Fibroblast of skin of scalp (primary cell): ENCODE measurements at places on chromosomes 3 and 15.

GRCh38 chr3:117719316-117719926, 1009.8 kb downstream of the TUSC7 start:
- DNase-seq, result peak; percentile 39

GRCh38 chr3:159907828-159908227, 80.8 kb upstream of the IL12A start:
- no peak for DNase-seq

GRCh38 chr3:197709135-197709534, 27.6 kb downstream of the RUBCN start:
- no peak for DNase-seq

- no peak for DNase-seq
These were observed 5.9 kb upstream of the CD47 start for GRCh38 chr3:108096532-108097321.

DNA sequence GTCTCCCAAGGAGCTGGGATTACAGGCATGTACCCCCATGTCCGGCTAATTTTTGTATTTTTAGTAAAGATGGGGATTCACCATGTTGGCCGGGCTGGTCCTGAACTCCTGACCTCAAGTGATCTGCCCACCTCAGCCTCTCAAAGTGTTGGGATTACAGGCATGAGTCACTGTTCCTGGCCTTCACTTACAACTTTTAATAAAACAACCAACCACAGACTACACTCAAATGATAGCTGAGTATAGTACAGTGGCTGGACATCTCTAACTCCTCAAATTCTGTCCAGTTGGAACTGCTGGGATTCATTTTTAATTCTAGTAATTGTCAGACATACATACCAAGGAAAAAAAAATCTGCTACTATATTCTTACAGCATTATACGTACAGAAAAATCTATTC, 71.0 kb downstream of the PBRM1 start:
- DNase-seq, result no peak

- peak; percentile 68 for DNase-seq
These were observed 19.1 kb downstream of the TTC21A start for GRCh38 chr3:39126532-39127071.

- DNase-seq, result no peak
These were observed 72.7 kb upstream of the WDR72 start for GRCh38 chr15:53831907-53832770.

GRCh38 chr3:99842826-99843589, 25.3 kb downstream of the CMSS1 start:
- DNase-seq, result peak; percentile 71

DNA sequence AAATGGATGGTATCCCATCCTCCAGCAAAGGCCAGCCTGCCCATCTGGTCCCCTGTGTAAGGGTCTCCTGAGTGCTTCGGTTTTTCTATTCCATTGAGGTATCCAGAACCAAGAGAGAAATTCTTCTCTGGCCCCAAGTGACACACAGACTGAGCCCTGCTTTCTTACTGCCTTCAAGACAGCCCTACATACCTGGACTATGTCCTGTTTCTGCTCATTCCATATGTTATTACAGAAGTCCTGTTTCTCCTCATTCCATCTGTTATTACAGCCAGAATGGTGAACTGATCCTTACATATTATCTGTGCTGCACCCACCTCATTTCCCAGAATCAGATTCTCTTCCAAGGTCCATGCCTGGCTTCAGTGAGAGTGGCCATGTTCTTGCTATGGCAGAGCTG, 115.2 kb downstream of the DCLK3 start:
- DNase-seq, result peak; percentile 23

- DNase-seq, result peak; percentile 69
These were observed 32.9 kb downstream of the PIK3CA start for GRCh38 chr3:179181021-179181472.

DNA sequence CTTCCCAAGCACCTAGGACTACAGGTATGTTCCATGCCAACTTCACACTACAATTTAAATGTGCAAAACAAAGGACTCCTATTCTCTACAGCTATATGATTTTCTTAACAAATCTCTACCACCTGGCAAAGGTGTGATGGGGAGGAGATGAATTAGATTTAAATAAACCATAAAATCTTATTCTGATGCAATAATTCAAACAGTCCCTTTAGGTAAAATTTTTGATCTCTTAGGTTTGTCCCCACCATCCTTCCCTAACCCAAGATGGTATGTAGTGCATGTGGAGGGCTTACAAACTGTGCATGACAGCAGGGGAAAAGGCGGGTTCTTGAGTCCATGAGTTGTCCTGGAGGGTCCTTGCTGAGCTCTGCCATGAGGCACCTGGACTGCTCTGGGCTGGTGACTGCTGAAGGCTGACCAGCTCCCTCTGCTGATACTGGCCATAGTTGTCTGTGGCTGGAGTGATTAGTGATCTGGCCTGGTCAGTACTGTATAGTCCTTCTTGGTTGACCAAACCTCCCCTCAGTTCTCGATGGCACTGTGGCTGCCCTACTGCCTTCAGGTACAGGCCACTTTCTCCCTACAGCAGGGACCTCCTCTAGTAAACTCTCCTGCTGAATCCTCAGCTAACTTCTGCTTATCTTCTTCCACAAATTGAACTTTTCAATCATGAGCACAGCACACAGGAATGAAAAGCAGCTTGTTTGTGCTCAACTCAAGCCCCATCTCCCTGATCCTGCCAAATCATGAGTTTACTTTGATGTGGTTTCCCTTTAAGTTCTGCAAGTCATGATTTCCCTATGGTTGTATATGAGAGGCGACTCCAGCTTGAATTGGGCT, 30.1 kb downstream of the CFAP161 start:
- DNase-seq, result peak; percentile 78

- DNase-seq, result no peak
These were observed 24.8 kb downstream of the SERP1 start for GRCh38 chr3:150521463-150521862.

- DNase-seq, result peak; percentile 76
These were observed 81.6 kb downstream of the LRRC49 start for GRCh38 chr15:70974004-70974832.

- no peak for DNase-seq
These were observed 812 bp upstream of the SEC62 start for GRCh38 chr3:169965562-169966427.

DNA sequence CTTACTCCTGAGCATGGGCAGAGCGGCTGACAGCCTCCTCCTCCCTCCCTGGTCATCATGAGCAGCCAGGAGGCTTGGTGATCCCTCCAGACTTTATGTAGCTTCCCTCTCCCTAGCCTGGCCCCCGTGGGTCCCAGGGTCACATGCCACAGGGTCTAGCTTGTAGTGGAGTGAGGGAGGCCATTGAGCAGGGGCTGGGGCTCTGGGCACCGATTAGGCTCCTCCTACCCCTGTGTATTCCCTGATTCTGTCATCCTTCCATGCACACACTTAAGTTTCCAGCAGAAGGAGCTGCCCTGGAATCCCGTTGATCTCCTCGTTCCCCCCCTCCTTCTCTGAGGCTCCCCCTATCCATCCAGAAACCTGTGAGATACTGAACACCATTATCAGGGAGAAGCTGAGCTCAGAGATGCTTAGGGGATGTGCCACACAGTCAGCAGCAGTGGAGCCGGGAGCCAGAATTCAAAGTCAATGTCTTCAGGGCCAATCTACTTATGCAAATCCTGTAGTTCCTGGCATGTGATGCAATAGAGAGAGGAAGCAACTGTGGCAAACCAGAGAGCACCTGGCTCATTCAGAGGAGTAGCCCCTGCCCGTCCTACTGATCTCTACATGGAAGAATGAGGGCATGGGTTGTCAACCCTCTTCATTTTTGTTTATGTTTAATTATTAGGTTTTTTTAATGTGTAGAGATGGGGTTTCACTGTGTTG, 17.2 kb downstream of the CCDC33 start:
- DNase-seq, result no peak

DNA sequence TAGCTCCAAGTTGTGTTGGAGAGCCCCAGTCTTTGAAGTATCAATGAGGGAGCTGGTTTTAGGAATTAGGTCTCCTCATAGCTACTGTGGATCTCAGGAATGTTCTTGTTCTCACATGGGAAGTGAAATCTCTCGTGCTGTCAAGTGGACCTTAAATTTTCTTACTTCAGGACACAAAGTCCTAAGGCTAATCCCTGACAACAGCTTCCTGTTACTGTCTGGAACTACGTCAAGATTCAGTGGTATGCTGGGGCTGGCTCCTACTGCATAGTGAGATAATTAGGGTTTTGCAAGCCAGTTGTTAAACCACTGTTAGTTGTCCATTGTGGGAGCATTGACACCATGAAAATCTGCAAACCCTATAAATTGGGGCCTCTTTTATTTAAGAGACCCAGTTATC, 22.8 kb downstream of the MESP1 start:
- DNase-seq, result no peak

DNA sequence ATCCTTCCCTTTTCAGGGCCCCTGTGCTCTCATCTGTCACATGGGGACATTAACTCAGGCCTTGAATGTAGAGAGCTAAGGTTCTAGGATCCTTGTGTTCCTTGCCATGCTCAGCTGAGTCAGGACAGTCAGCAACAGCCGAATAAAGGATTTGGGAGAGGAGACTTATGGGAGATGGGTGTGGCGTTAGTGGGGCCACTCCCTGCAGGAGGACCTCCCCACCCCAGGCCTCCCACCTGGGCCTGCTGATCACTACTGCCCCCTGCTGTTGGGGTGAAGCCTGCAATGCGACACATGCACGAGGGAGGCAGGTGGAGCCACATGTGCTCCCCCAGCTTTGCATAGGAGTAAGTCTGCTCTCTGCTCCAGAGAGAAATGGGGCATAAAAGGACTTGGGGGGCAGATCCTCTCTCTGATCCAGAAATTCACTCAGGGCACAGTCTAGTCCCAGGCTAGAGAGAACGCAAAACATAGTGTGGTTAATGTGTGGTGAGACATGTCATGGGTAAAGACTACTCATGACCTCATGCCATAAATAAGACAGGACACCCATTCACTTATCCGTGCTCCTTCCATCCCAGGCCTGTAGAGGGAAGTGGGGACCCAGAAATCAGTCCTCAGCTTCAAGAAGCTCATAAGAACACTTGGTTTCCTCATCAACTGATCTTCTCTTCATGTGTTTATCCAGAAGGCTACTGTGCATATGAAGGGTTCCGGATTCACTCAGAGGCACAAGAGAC, 19.4 kb downstream of the RBP1 start:
- peak; percentile 15 for DNase-seq

DNA sequence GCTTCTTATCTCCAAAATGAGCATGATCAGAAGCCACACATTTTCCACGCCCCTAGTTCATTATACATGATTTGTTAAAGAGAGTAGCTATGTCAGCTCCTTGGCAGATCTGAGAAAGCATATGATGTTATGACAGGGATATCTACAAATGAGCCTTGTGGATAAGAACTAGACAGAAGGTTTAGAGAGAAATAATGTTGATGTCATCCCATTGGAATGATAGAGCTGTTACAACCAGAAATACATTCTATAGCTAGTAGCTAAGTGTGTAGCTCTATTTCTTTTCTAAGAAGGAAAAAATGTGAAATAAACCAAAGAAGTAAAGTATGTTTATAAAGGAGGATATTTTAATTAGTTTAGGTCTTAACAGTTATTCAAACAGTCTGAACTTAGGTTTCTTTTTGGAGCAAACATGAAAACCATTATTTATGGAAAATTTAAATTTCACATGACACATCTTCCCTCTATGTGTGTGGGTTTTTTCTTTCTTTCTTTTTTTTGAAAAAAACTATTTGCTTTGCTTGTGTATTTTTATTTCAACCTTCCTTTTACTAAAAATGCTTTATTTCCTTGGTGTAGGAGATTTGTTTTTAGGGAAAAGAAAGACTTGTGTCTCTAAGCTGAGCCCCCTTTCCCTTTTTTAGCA, 167.7 kb downstream of the GHSR start:
- DNase-seq, result peak; percentile 92

DNA sequence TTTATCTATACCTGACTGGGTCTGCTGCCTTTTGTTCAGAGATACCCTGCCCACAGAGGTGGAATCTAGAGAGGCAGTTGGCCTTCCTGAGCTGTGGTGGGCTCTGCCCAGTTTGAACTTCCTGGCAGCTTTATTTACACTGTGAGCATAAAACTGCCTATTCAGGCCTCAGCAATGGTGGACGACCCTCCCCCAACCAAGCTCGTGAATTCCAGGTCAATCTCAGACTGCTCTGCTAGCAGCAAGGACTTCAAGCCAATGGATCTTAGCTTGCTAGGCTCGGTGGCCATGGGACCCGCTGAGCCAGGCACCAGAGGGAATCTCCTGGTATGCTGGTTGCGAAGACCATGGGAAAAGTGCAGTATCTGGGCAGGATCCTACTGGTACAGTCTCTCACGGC, 270.2 kb downstream of the CADM2 start:
- no peak for DNase-seq

- no peak for DNase-seq
These were observed 461.7 kb upstream of the PROK2 start for GRCh38 chr3:72246685-72247084.

- no peak for DNase-seq
These were observed 47.1 kb downstream of the STT3B start for GRCh38 chr3:31579828-31580227.

- no peak for DNase-seq
These were observed 48.5 kb downstream of the RGMA start for GRCh38 chr15:93040288-93041158.

DNA sequence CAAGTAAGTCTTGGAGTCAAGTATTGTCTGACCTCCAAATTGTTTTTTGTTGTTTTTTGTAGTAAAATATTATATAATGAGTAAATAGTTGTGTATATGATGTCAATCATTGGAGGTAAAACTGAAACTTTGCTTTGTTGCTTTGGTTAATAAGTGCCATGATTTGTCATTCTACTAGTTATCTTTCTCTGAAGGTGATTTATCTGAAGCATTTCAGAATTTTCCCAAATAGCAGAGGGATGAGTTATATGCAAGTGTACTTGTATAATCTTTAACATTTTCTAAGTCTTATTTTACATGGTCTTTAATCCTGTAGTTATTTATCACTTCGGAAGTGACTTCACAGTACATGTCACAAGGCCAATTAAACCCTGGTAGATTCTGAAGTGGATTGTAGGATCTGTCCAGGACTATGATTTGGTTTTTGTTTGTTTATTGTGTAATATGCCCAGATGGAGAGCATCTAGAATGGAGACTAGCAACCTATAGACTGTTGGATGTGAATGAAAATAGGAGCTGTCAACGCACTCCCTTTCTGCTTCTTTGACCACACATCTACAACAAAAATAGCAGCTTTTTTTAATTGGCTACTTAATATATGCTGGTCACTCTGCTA, 93.1 kb upstream of the SAMMSON start:
- no peak for DNase-seq

GRCh38 chr3:40185029-40185695, 124.3 kb upstream of the EIF1B start:
- DNase-seq, result no peak
